HFFc6 (cell line): ENCODE measurements at places on chromosomes 16 and 17.

DNA sequence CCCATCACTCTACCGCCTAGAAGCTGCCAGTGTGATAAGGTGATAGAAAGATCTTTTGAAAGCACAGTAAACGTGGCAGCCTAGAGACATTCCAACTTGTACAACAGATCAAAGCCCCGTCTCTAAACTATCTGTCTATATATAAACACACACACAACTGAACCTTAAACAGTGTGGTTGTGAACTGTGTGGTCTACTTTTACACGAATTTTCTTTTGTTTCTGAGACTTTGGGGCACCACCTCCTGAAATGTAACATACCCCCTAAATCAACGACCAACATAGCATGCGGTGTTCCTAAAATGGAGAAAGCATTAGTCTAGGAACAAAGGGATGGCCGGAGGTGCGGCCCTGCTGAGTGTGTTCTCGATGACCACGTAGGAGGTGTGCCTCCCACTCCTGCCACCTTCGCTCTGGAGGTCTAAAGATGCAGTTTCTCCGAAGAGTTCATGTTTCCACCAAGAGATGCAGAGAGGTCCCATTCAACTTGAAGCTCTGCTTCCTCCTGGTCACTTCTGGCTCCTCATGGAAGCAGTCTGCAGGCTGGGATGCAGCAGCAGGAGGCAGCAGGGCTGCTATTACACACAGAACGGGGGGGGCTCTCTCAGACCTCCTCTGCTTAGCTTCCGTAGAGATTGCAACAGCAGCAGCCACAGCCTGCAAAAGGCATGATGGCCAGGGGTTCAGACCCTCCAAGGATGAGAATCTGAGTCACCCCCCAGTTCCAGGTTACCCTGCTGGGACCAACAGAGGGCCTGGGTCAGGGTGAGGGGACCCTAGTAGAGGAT lies 22.6 kb upstream of the USP10 start:
- DNase-seq = no peak

GRCh38 chr16:84672276-84673202 lies 24.2 kb downstream of the KLHL36 start:
- peak; percentile 55 for DNase-seq

DNA sequence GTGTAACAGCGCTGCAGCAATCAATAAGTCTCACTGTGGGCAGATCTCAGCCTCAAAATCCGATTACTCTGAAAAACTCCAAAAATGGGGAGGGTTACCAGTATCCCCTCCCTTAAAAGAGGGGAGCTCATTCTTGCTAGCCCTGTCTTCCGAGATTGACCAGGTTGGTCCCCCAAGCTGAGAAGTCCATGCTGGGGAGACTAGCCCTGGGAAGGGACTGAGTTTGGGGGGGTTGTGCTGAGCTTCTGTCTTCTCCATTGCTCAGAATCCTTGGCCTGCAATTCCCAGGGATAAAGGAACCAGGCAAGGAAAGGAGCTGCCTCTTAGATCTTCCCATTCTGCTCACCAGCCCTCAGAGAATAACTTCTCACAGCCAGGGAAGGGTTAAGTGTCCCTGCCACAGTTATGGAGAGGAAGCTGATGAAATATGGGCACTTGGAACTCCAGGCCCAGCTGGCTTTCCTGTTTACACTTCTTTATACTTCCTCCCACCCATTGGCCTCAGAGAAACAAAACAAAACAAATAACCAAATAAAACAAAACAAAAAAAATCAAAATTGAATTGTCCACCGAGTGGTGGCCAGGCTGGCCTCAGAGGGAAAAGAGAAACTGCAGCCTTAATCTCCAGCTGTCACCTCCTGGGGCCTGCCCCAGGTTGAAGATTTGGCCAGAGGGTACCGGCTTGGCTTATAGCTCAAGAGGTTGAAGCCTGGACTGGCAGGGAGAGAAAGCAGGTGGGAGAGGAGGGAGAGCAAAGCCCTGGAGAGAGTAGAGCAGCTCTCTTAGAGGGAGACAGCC lies 2.6 kb downstream of the HOXB3 start:
- no peak for DNase-seq

- DNase-seq = no peak
These were observed 22.0 kb upstream of the NPTX1 start for GRCh38 chr17:80498242-80498919.

DNA sequence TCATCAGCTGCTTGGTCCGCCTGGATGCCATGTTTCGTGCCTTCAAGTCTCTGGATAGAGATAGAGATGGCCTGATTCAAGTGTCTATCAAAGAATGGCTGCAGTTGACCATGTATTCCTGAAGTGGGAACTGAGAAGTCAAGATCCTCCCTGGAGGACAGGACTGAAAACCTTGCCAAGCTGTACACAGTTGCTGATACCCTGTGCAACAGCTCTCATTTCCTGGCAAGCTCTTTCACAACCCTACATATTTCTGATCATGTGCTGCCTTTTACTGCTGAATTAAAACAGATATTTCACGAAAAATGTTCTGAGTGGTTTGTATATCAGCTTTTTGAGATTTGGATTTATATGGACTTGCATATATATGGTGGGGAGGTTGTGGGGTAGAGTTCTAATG lies 898 bp downstream of the CAPNS2 start:
- DNase-seq = no peak

- no peak for DNase-seq
These were observed 203.7 kb upstream of the SDK2 start for GRCh38 chr17:73847952-73848351.

DNA sequence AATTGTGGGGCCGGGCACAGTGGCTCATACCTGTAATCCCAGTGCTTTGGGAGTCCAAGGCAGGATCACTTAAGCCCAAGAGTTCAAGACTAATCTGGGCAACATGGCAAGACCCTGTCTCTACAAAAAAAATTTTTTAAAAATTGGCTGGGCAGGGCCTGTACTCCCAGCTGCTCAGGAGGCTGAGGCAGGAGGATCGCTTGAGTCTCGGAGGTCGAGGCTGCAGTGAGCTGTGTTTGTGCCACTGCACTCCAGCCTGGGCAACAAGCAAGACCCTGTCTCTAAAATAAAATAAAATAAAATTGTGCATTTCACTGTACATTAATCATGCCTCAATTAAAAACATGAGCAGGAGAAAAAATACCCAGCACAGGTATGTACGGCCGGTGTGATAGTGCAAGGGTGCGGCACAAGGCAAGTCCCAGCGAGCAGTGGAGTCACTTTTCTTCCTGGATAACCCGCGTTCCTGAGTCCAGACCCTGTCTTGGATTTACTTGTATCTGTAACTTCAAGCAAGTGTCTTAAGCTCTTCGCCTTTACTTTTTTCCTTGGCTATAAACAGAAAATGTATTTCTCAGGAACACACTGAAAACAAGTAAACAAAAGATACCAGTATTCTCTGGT lies 11.4 kb downstream of the ZDHHC7 start:
- no peak for DNase-seq

DNA sequence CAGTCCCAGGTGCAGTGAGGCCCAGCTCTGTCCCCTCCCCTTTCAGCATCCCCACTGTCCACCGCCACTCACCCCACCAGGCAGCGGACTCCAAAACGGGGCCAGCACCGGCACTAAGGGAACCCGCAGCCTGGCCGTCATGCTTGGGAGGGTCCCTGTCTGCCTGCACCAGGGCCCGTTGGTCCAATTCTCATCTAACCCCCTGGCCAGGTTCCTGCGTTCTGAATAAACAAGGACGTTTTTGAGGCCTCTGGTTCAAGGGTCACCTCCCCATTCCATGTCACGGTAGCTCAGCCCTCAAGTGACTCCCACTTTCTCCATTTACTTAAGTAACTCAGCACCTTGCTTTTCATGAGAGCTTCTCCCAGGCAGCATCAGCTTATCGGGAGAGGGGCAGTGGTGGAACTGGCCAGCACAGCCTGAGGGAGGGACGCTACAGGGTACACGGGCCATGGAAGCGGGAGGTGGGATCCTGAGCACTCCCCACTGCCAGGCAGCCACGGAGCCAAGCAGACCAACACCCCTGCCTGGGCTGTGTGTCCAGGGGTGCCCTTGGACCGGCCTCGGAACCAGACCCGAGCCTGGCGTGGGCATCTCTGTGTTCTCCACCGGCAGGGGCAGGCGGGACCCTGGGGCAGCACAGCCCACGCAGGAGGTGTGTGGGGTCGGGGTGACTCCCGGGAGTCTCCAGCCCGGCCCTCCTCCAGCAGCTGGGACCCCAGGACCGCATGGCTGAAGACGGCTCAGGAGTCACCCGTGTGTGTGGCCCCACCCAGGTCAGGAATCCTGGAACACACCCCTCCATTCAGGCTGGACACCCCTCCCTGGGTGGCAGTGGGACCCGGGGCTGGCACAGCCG lies 74.9 kb upstream of the GNG13 start:
- DNase-seq = no peak

DNA sequence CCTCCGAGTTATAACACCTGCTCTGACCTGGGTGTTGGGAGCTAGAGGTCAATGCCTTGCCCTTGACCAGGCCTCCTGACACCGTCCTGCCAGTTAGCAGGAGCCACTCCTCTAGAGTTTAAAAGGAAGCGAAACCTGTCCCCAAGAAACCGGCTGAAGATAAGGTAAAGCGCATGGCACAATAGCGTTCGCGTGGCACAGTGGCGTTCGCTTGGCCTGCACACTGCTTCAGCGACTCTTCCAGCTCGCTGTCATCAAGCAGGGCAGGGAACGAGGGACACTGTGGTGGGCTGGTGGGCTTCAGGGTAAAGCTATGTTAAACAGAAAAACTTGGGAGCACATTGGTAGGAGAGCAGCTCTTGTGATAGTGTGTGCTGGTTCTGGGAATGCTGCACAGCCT lies 28.2 kb upstream of the ETV4 start:
- no peak for DNase-seq

DNA sequence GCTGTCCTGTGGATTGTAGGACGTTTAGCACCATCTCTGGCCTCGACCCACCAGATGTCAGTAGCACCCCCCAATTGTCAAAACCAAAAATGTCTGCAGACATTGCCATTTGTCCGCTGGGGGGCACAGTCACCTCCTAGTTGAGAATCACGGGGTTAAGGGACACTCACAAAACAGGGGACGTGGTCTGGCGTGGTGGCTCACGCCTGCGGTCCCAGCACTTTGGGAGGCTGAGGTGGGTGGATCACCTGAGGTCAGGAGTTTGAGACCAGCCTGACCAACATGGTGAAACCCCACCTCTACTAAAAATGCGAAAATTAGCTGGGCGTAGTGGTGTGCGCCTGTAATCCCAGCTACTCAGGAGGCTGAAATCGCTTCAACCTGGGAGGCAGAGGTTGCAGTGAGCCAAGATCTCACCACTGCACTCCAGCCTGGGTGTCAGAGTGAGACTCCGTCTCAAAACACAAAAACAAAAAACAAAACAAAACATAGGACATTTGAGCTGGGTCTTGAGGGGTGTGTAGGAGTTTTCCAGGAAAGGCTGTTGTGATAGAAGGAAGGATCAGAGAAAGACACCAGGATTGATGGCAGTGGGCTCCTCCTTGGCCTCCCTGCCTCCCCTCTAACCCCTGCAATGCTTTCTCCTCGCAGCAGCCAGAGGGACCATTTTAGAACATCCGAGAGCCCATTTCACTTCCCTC lies 171.8 kb upstream of the GSE1 start:
- DNase-seq = no peak

- DNase-seq = no peak
These were observed 54.4 kb downstream of the COX10 start for GRCh38 chr17:14123619-14124278.

GRCh38 chr17:28598389-28598788 lies 436 bp downstream of the SPAG5 start:
- no peak for DNase-seq

GRCh38 chr16:89700649-89701424 lies 668 bp downstream of the SPATA2L start:
- DNase-seq = no peak

DNA sequence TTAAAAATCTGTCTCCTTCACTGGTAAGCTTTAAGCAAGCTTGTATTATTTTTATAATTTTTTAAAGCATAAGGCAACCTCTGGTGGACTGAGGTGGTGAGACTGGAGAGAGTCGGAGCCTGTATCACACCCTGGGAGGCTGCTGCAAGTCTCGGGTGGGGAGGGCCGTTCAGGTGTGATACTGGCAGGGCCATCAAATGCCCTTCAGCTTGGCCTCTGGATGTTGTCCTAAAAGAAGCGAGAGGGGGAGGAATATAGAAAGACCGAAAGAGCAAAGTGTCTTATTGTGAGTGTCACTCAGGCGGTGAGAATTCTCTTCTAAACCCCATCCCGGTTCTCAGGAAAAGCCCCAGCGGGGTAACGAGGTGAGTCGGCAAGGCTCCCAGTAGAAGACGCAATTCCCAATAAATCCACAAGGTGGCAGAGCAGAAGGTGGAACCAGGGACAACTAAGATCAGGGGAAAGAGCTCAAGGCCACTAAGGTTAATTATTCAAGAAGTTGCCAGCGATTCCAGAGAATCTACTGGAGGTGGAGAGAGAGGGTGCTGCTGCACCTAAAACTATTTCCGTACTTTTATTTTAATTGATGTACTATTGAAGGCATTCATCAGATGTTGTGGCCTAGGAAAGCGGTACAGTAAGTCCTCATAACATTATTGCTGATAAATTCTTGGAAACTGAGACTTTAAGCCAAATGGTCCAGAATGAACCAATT lies 14.1 kb downstream of the C17orf67 start:
- peak; percentile 59 for DNase-seq
